HepG2 (cell line): ENCODE measurements at places on chromosomes 13 and 19. TPM values are rescaled to one million over a fixed set of nuclear protein-coding genes. Genes with fewer than 3 reads are reported as not detected.

DNA sequence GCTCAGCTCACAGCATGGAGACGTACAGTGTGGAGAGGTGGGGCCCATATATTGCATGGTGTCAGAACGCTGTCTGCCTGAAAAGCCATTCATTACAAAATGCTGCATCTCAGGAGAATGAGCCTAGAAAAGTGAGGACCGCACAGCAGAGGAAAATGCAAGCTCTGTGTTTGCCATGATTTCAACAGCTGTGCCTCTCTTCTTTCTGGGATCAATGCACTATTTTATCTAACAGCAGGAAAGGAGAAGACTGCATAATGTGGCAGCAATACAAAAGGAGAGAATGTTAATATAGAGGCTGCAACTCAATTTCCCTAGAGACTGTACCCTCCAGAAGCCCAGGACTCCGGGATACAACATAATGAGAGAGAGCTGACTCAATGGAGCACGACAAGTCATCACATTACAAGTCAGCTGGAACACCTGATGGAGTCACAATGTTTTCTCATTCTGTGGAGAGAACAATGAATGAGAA is 368.0 kb downstream of the FGF14 start:
- no peak for DNase-seq

Gene GZMM
- total RNA-seq: not detected in 2 replicates

GRCh38 chr13:37775871-37776270 is 93.7 kb downstream of the TRPC4 start:
- no peak for DNase-seq

DNA sequence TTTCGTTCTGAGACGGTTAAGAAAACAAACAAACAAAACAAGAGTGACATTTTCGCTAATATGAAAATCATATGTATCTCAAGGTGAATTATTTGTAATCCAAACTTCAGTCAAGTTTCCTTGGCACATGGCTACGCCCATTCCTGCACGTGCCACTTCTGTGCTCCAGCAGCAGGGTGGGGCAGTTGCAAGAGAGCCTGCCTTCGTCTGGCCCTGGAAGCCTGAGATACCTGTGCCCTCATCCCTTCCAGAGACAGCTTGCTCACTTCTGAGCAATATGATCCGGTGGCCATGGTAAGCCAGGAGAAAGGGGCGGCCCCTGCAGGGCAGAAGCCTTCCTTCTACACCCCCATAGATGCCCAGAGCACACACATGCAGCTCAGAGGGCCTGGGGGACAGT is 22.1 kb downstream of the DPP9 start:
- no peak for DNase-seq

Gene KLK15
- not detected in 2 replicates for total RNA-seq

Gene ZNF546
- total RNA-seq: 4.1 and 6.0 TPM in 2 replicates

Gene IL12RB1
- 0.04 TPM in 1 of 2 replicates, not detected in the other for total RNA-seq

Gene RBM42
- total RNA-seq: 49.7 and 55.3 TPM in 2 replicates

GRCh38 chr19:44111910-44112463 is 1.2 kb upstream of the ZNF225 start:
- DNase-seq: no peak

DNA sequence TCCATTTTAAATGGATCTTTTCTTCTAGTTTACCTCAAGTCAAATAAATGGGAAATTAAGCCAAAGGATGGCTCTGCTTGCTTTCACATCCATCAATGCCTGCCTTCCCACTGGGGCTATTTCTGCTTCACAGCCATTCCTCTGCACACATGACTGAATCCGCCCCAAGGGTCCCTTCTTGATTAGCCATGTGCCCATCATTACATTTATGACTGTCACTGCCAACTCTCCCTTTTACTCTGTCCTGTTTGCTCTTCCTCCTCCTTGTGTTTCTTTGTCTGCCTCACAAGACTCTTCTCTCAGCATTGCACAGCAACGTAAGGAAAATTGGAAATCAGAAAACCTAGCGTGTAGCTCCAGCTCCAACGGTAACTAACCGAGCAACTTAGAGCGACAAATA is 410.2 kb downstream of the TBC1D4 start:
- no peak for DNase-seq

GRCh38 chr13:72617186-72617585 is 110.2 kb downstream of the MZT1 start:
- no peak for DNase-seq

- DNase-seq: no peak
Observed at GRCh38 chr13:35992964-35993363, 138.2 kb downstream of the DCLK1 start.

DNA sequence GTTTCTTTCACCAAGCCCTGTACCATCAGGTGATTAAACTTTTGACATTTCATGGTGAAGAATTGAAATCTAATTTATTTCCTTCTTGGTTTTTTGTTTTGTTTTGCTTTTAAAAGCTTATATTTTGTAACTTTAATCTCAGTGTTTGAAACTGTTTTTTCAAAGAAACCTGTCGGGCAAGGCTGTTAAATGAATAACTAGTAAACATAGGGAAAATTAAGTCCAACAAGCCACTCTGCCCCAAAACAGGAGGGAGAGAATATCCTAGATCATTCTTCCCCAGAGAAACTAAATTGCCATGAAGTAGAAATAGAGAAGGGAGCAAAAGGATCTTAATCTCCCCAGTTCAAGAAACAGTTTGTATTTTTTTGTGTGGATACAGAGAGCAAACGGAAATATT is 98.2 kb downstream of the FREM2 start:
- DNase-seq: no peak

DNA sequence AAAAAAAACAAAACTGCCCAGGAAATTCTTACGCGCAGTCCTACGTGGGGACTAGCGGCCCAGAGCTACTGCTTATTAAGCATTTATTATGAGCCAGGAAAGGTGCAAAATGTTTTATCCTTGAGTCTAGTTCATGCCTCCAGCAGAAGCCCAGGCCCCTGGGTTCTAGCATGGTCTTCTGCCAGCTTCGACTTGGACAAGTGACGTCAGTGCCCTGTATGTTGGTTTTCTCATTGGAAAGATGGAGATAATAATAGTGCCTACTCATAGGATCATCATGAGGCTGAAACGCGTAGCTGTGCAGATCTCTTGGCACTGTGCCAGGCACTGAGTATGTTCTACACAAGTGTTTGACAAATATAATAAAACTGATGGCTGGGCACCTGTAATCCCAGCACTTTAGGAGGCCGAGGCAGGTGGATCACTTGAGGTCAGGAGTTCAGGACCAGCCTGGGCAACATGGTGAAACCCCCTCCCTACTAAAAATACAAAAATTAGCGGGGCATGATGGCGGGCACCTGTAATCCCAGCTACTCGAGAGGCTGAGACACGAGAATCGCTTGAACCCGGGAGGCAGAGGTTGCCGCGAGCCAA is 12.4 kb upstream of the SULT2B1 start:
- no peak for DNase-seq

DNA sequence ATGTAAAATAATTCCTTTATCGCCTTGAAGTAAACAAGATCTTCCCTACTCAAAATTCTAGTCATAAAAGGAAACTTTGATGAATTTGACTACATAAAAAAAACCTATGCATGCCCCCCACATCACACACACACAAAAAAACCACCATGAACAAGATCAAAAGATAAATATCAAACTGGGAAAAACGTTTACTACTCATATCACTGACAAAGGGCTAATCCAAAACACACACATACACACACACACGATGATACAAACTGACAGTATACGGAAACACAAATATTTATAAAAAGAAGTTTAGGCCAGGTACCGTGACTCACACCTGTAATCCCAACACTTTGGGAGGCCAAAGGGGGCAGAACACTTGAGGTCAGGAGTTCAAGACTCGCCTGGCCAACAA is 61.9 kb downstream of the TSC22D1 start:
- DNase-seq: no peak

GRCh38 chr19:6020166-6020882 is 42.4 kb upstream of the RANBP3 start:
- peak; percentile 30 for DNase-seq

DNA sequence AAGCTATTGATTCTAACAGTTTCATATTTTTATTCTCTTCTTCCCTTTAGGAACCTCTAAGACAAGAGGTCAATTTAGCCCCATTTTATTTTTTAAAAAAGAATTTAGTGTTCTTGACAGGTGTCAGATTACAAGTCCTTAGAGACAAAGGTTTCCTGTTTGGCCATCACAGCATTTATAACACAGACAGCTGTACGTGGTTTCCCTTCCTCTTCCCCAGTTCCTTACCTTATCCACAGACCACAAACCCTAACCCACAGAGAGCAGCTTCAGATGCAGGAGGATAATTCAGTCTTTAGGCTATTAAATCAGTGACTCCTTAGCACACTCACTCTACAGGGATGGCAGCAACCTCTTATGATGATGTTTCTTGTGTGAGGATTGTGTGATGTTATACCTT is 1210.1 kb downstream of the DIAPH3 start:
- no peak for DNase-seq

GRCh38 chr19:2237051-2237868 is 636 bp downstream of the SF3A2 start:
- no peak for DNase-seq

DNA sequence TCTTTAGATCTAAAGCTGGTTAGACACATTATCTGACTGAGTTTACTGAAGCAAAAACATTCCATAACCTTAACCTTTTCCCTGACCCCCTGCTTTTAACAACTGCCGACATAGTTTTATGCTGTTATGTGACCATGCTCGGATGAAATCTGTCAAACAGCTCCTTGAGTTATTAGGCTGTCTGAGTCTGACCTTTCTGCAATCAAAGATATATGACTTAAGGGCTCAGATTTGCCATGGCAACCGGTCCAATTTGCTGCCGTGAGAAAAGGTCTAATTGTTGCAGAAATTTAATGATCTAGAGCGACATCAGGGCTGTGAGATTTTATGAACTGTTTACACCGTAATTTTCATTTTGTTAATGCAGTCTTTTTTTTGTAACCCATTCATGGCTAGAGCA is 61.8 kb downstream of the URI1 start:
- DNase-seq: no peak

Gene CLDN10
- total RNA-seq: not detected in 2 replicates

DNA sequence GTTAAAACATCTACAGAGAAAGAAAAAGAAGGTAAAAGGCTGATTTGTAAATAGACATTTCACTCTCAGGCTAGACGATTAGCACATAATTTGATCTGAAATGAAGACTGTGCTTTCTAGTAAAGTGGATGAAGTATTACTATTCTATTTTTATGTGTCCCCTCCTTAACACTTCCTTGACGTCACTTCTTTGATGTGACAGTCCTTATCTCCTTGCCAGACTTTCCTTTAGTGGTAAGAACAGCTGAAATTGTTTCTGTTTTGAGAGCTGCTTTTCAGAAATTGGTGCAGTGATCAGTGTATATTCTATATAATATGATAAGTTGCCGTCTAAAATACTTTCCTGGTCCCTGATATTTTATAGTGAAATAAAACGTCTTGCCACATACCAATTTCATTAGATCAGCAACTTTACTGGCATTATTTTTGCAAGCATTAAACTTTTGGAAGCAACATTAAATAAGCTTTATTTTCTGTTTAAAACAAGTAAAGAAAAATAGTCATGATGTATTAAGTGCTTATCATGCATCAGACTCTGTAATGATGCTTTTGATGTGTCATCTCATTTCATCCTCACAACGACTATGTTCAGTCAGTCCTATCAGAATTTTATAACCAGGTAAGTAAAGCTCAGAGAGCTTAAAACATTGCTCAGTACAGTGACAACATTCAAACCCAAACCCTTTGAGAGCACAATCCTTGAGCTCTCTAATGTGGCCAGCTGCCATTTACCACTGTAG is 210.3 kb upstream of the PCDH9 start:
- no peak for DNase-seq

Gene ZNF586
- total RNA-seq: 2.1 and 3.4 TPM in 2 replicates

- no peak for DNase-seq
Observed at GRCh38 chr13:73698859-73699258, 435.3 kb downstream of the KLF12 start.

Gene ERICH6B
- not detected in 2 replicates for total RNA-seq

GRCh38 chr13:44104969-44105368 is 225.3 kb downstream of the LACC1 start:
- no peak for DNase-seq

Gene TOMM40
- total RNA-seq: 84.5 and 110 TPM in 2 replicates

Gene CCDC194
- 0.13 TPM in 1 of 2 replicates, not detected in the other for total RNA-seq

- DNase-seq: peak; percentile 12
Observed at GRCh38 chr13:26629260-26629825, 71.9 kb downstream of the WASF3 start.

GRCh38 chr19:50626795-50627194 is 12.9 kb downstream of the SYT3 start:
- DNase-seq: no peak

DNA sequence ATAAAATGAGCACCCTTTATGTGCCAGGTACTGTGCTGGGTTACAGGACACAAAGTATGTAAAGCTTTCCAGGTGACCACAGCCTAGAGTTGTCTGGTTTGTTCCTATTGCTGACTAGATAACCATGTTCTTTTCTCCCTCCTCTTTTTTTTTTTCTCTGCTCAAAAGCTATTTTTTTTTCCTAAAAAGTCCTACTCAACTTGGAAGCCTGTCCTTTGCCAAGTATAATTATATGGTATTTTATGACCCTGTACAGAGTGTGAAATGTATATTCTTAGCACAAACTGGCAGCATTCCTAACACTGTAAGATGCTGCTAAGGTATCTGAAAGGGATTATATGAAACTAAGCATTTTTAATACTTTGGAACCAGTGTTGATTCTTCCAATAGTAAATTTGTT is 171.0 kb downstream of the GPC6 start:
- DNase-seq: no peak

DNA sequence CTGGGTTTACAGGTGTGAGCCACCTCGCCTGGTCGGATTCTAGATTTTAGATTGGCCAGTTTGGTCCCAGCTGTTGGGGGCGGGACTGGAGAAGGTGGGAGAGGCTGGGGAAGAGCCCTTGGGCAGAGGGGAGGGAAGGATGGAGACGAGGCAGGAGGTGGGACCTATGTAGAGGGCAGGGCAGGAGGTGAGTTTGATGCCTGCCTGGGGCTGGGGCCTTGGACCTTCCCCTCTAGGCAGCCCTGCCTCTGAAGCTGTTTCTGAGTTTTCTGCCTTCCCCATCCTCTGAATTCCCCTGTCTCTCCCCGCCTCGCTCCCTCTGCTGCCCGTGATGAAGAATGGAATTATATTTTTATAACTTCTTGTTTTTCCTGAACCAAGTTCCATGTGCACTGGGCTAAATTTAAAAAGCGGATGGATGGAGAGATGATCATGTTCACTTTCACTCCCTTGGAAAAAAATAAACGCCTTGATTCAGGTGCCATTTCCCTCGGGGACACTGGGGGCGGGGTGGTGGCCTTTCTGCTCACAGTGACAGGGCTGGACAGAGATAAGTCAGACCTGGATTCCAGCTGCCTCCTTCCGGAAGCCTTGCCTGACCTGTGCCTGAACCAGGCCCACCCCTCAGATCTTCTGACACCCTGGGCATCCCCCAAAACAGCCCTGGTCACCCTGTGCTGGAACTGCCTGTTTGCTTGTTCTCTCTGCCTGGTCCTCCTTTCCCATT is 16.5 kb upstream of the TNFAIP8L1 start:
- peak; percentile 50 for DNase-seq

Gene CGB8
- not detected in 2 replicates for total RNA-seq

- DNase-seq: no peak
Observed at GRCh38 chr13:44954224-44954623, 35.0 kb downstream of the NUFIP1 start.

Gene LILRB1
- not detected in 2 replicates for total RNA-seq
